ENCODE measurements at places on chromosomes 4 and X. TPM values are rescaled to one million over a fixed set of nuclear protein-coding genes. Genes with fewer than 3 reads are reported as not detected.

Gene IL1RAPL2
- total RNA-seq: 2.0 TPM

Gene C4orf36
- total RNA-seq: 3.3 TPM

Gene KLB
- 0.80 TPM for total RNA-seq

Gene HSFX2
- total RNA-seq: not detected

DNA sequence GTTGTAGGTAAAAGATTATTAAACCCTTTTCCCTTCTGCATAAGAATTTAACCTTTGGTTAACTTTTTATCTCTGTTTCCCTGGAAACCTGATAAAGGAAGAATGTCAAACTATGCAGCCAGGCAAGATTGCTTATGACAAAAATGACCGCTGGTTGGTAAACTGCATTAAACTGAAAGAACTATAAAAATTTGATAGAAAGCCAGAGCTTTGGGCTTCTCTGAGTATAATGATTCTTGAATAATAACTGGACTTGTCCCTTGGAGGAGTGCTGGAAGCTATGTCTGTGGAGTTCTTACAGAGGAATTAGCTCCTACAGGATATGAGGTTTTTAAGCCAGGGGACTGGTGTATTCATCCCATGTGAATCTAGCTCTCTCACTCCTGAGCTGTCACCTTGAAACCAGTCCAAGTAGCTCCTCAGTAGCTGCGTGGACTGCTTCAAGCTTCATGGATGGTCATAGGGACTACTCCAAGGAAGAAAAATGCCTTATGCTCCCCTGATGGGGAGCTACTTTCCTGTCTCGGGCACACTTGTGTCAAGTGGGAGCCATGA, 52.0 kb downstream of the RASL11B start:
- H3K36me3 ChIP-seq: no peaks in the 10 kb centered on the region
- H3K4me3 ChIP-seq: no peak overlapping the region
- no peaks in the 10 kb centered on the region for H3K27me3 ChIP-seq

- H3K4me3 ChIP-seq: no peak overlapping the region
- H3K27ac ChIP-seq: no peak overlapping the region
- no peak for DNase-seq
Observed at GRCh38 chr4:187726485-187726884, 269.1 kb upstream of the ZFP42 start.

DNA sequence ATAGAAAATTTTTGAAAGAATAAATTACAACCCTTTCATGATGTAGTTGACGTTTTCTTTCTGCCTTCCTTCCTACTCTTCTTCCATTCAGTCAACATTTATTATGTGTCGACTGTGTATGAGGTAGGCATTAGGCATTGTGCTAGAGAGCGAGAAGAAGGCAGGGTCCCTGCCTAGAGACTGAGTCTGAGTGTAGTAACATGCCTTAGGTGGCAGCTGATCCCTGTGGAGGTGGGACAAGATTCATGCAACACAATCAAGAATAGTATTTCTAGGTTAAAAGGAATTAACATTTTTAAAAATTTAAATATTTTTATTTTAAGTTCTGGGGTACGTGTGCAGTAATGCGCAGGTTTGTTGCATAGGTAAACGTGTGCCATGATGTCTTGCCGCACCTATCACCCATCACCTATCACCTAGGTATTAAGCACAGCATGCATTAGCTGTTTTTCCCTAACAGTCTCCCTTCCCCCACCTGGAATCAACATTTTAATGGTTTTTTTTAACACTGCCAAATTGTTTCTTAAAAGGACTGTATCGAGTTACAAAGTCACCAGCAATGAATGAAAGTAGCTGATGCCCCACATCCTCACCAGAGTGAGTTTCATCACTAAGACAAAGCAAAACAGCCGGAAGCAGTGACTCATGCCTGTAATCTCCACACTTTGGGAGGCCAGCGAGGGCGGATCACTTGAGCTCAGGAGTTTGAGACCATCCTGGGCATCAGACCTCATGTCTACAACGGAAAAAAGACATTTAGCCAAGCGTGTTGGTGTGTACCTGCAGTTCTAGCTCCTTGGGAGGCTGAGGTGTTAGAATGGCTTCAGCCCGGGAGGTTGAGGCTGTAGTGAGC, 84.0 kb downstream of the WWC2 start:
- no peaks in the 10 kb centered on the region for H3K36me3 ChIP-seq
- no peak overlapping the region for H3K27ac ChIP-seq
- peaks cover 4% of the 10 kb centered on the region for H3K4me1 ChIP-seq
- DNase-seq: peak; percentile 54
- no peaks in the 10 kb centered on the region for H3K27me3 ChIP-seq

- no peaks in the 10 kb centered on the region for H3K27me3 ChIP-seq
- peaks cover 16% of the 10 kb centered on the region for H3K36me3 ChIP-seq
- peak overlapping the region; percentile 62 for H3K4me3 ChIP-seq
- peak; percentile 79 for DNase-seq
- H3K4me1 ChIP-seq: peaks cover 34% of the 10 kb centered on the region
Observed at GRCh38 chr4:137531168-137531985, 917 bp downstream of the PCDH18 start.
